ENCODE measurements at places on chromosomes 12 and 14.
A peak's percentile ranks its signal among the peaks of the same experiment; 100 is the strongest.

GRCh38 chr12:65663648-65664047 is 160.6 kb upstream of the HMGA2 start:
- DNase-seq: no peak

GRCh38 chr12:117151403-117152031 is 38.8 kb downstream of the FBXO21 start:
- DNase-seq: no peak

DNA sequence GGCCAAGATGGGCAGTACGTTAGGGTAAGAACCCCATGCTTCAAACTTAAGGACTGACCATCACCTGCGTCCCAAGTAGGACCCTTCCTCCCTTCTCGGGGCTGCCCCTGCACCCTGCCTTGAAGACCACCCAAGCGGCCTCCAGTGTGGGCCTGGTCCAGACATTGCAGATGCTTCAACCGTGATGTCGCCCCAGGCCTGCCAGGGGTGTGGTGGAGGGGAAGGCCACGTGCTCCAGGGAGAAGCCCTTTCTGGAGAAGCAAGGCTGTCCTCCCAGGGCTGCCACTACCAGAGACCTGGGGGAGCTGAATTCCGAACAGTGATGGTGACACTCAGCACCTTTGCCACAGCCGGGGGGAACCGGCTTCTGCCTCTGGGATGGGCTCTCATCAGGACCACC is 13.3 kb downstream of the NGB start:
- no peak for DNase-seq

DNA sequence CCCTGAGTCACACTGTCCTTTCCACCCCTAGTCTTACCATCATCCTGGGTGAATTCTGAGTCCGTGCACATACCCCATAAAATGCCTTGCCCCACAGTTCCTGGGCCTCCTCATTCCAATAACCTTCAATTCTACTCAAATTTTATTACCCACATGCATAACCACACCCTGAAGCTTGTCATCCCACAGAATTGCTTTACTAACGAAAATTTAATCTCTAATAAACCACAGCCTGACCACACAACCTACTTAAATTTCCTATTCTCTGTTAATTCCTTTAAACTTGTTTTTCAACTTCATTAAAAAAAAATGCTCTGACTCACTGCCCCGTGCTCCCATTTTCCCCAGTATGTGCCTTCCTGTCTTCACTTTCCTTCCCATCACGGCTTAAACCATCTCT is 205.9 kb downstream of the PHLDA1 start:
- peak; percentile 91 for DNase-seq

DNA sequence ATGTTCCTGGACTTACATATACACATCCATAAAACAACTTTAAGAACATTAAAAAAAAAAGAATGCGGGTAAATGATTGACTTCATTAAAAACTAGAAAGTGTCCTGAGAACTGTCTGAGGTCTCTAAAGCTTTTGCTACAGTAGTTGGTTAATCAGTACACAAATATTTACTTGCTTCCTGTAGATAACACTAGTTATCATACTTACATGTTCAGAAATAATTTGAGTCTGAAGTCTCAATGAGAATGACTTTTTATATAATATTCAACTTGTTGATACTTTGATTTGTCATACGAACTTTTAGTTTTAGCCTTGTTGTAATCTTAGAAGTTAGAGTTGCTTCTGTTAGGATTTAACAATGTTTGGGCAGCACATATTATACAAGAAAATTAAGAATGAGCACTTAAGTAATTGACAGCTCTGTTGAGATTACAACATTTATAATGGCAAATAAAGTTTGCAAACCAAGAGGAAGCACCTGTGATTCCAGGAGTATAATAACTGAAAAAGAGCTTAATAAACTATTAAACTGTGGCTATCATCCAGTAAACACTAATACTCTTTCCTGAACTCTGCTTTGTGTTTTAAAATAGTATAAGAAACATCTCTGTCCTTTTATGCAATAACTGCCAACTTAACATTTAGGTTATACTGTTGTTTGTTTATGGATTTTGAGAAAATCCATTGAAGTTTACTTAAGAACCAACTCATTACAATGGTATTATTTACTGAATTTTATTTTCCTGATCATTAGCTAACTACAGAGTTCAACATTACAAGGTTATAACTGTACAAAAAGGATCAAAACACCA is 131.7 kb downstream of the MIPOL1 start:
- no peak for DNase-seq

DNA sequence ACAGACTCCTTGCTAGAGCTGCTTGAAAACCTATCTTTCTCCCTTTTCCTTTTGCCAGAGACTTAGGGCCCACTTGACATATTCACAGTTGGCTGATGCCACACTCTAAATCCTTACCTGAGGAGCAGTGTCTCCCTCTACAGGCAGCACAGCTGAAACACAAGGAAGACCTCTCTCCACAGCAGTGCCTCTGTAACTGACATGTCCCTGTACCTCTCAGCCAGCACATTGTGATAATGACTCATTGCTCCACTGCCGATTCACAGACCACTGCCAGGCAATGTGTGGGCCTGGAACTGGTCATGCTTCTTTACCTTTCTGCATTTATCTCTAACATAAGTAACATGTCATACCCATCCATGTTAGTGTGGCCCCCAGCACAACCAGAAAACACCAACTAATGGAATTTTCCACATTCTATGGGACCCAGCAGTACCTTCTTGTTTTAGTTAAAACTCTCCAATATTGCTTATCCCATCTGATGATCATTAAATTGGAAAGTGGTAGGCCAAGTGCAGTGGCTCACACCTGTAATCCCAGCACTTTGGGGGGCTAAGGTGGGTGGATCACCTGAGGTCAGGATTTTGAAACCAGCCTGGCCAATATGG is 56.5 kb downstream of the GTF2A1 start:
- peak; percentile 71 for DNase-seq

DNA sequence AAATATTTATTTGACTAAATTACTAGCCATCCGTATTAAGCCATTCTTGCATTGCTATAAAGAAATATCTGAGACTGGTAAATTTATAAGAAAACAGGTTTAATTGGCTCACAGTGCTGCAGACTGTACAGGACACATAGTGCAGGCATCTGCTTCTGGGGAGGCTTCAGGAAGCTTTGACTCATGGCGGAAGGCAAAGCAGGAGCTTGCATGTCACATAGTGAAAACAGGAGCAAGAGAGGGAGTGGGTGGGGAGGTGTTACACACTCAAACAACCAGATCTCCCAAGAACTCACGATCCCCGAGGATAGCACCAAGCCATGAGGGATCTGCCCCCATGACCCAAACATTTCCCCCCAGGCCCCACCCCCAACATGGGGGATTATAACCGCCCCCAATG is 26.7 kb upstream of the RAB21 start:
- DNase-seq: no peak

GRCh38 chr12:109811624-109811995 is 21.6 kb downstream of the TRPV4 start:
- DNase-seq: no peak

- DNase-seq: peak; percentile 33
Observed at GRCh38 chr12:94640134-94640928, 10.0 kb downstream of the TMCC3 start.

DNA sequence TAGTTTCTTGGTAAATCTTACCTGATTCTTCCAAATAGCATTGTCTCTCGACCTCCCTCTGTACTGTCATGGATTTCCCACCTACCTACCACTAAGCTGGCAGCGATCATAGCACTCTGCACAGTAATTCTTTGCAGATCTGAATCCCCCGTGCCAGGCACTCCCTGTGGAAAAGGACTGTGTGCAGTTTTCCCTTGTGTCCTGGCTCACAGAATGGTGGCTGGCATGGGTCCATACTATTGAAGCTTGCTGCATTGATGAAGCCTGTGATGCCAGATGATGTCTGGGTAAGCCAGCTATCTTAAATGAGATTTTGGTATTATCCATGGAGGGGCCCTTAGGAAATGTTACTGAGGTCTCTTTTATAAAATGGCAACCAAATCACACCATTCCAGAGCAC is 135.7 kb downstream of the RPAP3 start:
- DNase-seq: no peak

DNA sequence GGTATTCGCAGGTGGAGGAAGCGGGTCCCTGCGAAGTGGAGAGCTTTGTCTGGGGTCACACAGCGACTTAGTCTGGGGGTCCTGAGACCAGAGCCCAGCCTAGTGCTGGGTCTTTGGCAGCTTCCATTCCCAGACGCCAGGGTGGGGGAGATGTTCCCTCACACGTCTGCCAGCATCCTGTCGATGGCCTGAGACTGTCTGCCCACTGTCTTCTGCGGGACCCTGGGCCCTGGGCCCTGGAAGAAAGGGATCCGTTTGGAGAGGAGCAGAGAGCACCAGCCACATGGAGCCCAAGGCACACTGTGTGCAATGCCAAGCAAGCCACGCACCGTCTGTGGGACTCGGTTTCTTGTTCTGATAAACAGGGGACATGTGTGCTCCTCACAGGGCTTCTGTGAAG is 197.2 kb downstream of the KIF26A start:
- DNase-seq: no peak

DNA sequence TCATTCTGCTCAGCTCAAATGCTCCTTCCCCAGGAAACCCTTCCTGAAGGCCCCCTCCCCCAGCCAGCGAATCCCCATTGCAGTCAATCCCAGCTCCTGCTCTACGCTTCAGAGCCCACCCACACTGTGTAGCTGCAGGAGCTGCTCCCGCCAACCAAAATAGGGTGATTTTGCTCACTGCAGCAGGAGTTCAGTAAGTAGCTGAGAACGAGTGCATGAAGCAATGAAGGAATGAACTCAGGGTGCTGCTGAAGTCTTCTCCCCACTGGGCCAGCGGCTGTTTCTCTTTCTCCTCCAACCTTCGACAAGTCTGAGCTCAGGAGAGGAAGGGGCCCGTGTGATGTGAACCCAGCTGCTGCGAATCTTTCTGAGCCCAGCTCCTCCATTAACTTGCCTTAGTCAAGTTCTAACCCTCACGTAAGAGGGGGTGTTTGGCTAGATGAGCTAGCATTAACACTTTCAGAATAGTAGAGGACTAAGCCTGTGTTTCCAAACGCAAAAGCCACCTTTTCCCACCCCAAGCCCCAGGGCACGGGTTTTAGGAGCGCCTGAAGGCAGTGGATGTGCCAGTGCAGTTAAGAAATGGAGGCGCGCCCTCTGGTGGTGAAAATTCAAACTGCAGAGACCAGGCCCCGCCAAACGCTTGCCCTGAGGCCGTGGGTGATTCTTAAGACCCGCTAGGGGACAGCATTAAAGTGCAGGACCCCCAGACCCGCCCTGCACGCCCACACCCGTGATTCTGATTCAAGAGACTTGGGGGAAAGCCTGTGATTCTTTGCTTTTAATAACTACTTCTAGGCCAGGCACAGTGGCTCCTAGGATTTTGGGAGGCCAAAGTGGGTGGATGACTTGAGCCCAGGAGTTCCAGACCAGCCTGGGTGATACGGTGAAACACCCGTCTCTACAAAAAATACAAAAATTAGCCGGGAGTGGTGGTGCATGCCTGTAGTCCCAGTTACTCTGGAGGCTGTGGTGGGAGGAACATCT is 11.9 kb upstream of the SERPINA4 start:
- peak; percentile 38 for DNase-seq

DNA sequence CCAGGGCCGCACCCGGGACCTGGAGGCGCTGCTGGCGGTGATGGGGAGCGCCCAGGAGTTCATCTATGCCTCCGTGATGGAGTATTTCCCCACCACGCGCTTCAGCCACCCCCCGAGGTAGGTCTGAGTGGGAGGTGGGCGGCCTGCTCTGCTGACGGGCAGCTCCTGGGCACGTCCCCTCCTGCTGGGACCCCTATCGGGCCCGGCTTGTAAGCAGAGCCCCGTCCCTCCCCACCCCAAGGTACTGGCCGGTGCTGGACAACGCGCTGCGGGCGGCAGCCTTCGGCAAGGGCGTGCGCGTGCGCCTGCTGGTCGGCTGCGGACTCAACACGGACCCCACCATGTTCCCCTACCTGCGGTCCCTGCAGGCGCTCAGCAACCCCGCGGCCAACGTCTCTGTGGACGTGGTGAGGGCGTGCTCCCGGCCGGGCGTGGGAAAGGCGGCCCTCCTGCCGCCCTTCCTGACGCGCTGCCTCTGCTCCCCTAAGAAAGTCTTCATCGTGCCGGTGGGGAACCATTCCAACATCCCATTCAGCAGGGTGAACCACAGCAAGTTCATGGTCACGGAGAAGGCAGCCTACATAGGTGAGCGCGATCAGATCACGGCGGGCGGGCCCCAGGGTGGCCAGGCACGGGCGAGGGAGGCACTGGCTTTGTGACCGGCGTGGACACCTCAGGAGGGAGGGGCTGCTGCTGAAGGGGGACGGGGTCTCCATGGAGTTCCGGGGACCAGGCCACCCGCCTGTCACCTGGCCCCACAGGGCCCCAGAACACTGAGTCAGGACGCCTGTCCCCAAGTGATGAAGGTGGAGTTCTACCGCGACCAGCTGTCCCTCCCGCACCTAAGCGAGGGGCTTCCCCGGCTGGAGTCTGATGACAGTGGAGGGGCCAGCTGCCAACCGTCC is 7.3 kb downstream of the PLD4 start:
- DNase-seq: no peak

- peak; percentile 73 for DNase-seq
Observed at GRCh38 chr14:94227029-94227428, 52.9 kb downstream of the PPP4R4 start.

DNA sequence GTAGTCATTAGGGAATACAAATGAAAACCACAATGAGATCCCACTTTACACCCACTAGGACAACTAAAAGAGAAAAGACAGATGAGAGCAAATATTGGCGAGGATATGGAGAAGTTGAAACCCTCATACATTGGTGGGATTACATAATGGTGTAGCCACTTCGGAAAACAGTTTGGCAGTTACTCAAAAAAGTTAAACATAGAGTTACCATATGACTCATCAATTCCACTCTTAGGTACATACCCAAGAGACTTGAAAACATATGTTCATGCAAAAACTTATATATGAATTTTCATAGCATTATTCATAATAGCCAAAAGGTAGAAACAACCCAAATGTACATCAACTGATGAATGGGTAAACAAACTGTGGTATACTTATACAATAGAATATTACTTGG is 27.1 kb downstream of the ALDH1L2 start:
- peak; percentile 40 for DNase-seq

DNA sequence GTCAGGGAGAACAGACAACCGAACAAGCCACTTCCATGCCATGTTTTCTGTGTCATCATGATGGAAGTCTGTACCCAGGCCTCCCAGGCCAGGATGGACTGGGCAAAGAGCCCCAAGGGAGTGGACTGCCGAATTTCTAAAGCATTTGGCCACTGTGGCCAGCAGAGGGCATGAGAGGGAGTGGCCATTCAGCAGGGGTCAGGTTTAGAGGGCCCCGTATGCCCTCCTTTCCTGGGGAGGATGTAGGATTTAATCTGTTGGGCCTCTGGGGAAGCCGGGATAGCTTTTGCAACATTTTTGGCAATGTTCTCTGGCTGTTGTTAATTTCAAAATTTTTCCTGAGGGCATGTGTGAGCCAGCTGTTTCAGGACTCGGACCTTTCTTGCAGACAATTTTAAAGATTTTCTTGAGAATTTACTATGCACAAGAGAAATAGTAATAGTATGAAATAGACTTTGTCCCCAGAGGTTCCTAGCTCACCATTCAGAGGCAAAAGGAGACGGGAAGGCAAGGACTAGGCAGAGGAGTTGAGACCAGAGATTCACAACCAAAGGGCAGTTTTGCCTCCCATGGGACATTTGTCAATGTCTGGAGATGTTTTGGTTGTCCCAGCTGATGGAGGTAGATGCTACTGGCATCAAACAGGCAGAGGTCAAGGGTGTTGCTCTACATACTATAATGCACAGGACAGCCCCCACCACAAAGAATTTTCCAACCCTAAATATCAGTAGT is 18.0 kb downstream of the ACACB start:
- DNase-seq: no peak

- DNase-seq: no peak
Observed at GRCh38 chr12:120007272-120007671, 18.2 kb downstream of the BICDL1 start.

Data from fibroblast of upper back skin (primary cell).